ENCODE measurements at places on chromosomes 2 and 18.
A peak's percentile ranks its signal among the peaks of the same experiment; 100 is the strongest.

- no peak for DNase-seq
These were observed 10.0 kb upstream of the ASAP2 start for GRCh38 chr2:9196637-9197036.

- no peak for DNase-seq
These were observed 17.6 kb upstream of the DAW1 start for GRCh38 chr2:227853765-227854271.

- peak; percentile 87 for DNase-seq
These were observed 23.6 kb downstream of the ANKRD44 start for GRCh38 chr2:197286805-197287595.

DNA sequence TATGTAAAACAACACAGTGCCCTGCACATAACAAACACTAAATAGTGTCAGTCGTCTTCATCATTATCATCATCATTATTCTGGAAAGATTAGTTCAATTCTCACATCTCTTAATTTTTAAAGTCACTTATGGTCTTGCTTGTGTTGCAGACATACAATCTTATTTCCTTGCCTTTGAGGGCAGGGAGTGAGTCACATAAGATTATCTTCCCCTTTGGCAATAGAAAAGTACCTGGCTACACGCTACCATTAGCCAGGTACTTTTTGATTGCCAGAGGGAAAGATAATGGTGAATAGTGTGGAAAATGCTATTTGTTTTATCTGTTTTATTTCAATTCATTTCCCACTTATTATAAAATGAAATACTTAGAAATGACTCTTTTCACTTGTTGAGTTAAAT, 76.6 kb upstream of the RMDN2 start:
- DNase-seq: no peak

- no peak for DNase-seq
These were observed 52.3 kb downstream of the SOS1 start for GRCh38 chr2:39068299-39069135.

DNA sequence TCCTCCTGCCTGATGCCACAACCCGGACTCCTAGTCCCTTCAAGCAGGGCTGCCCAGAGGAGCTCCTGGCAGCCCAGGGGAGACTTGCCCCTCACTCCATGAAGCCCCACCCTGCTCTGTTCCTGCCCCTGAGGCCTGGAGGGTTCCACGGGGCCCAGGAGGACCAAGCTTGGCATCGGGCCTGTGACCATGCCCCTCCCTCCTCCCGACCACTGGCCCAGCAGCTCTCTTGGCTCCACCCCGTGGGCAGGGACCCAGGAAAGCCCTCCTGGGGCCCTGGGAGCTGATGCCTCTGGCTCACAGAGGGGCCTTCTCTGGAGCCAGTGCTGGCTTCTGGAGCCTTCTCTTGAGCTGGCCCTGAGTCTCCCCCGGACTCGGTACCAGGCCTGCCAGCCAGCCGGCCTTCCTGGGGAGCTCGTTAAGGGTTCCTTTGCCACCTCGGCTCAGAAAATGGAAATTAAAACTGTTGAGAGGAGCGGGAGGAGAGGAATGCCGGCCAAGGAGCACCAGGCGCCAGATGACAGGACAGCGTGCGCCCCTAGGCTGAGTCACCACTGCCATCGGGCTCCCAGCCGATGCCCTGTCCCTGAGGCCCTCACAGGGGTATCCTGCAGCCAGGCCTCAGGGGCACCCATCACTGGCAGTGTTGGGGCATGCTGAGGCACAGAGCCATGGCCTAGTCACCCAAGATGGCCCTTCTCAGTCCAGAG, 40.6 kb upstream of the SNED1 start:
- no peak for DNase-seq

GRCh38 chr2:63743170-63743981, 98.3 kb upstream of the UGP2 start:
- no peak for DNase-seq

GRCh38 chr2:111119822-111120252, 877 bp upstream of the BCL2L11 start:
- no peak for DNase-seq
